ENCODE measurements at places on chromosomes 2 and 18.

DNA sequence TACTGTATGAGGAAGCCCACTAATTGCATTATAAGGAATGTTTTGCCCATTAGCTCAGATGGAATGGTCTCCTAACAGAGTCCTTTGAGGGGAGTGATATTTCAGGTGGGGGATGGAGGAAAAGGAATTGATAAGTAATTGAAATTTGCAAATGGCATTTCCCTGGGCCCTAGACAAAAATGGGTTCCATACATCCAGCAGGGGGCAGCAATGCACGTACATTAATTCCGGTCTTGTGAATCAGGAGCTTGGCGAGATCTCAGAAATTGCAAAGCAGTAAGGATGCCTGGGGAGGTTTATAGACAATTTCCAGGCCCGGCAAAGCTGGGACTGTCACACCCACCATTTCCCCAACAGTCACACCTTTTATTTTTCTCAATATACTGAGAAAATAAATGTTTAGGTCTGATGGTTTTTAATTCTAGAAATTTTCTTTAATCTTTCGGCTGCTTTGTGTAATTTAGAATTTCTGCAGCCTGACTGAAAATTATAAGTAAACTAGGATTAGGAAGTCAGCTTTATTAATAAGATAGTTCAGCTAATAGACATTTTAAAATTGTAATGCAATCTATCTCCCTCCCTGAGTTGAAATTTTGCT lies 122.8 kb downstream of the LYPD1 start:
- peak; percentile 18 for DNase-seq

DNA sequence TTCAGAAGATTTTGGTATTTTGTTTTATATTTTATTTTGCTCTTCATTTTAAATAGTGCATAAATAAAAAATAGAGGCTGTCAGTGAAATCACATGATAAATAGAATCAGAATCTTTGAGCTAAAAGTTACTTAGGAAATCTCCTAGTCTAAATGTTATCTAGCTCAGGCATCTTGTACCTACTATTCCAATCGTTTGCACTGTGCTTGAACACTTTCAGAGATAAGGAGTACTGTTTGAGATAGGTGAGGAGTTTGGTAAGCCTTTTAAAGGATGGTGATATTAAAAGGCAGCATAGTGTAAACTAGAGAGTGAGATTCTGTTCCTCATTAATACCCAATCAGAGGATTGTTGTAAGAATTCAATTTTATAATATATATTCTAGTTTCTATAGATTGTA lies 157.2 kb upstream of the MYO3B start:
- no peak for DNase-seq

DNA sequence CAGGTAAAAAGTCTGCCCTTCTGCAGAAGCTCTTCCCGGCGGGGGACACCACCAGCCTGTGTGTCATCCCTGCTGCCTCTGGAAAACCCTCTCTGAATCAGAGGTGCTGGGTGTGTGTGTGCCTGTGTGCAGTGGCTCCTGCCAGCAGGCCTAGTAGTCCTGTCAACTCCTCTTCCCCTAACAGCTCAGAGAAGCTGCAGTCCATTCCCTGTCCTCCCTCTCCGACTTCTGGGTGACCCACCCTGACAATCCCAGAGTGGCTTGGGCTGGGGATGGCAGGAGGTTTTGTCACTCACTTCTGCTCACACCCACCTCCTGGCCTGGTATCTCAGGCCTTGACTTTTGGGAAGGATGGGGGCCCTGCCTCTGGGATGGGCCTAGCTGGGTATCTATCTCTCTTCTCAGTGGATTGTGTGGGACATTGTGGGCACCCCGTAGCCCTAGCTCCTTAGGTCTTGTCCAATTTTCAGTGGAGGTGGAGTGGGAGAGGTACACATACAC lies 2.3 kb downstream of the WNT10A start:
- DNase-seq: no peak

DNA sequence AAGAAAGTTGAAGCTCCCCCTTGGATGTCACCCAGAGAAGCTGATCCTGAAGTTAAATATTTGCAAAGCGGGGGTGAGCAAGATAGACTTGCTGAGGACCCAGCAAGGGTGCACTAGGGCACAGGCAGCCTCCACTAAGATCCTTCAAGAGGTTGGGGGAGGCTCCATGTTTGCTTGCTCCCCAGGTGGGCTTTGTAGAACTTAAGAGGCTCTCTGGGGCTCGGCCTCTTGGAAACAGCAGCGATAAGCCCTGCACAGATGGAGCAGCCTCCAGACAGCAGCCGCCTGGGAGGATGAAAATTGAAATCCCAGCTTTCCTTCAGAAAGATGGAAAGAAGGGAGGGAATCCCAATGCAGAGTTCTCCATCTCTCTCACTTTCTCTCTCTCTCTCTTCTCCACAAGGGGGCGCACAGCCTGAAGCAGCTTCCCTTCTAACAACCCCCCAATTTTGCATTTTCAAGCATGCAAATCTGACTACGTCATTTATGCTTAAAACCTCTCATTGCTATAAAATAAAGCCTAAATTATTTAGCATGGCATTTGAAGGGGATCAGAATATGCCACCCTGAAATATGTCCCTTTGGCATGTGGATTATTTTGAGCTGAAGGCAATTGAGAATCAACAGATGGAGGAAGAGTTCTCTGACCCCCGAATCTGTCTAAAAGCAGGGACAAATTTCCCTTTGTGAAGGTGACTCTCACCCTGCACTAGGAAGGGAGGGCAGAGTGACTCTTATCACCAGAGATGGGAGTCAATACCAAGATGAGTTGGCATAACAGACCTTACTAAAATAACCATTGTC lies 185.7 kb upstream of the KLHL29 start:
- DNase-seq: no peak

DNA sequence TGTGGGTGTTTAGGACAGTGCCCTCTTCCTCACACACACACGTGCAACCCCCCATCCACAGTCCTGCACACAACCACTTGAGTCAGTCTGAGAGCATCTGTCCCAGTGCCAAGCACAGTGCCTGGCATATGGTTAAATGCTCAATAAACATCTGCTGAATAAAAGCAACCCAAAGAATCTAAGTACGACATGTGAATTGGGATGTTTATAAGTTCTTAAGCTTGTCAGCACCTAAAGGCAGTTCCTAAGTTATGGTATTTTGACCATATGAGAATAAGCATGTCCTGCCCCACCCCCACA lies 37.8 kb downstream of the CAPN13 start:
- DNase-seq: no peak

DNA sequence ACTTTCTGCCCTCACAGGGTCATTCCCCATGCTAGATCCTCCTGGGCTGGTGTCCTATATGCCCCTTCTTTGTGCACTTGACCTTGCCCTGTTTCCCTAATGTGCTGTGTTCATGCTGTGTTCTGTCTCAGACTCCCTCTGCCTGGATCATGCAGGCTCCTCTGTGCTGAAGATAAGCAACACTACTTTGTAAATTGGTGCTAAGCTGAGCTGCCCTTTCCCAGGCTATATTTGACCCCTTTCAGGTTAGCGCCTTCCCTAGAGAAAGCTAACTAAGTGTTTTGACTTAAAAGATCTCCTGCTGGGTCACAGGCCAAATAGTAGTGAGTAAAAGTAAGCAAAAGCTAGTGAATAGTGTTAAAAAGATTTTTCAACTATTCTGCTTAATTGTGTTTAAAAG lies 257.2 kb upstream of the RGPD4 start:
- no peak for DNase-seq

GRCh38 chr2:173865971-173866873 lies 99.0 kb downstream of the SP3 start:
- DNase-seq: no peak

DNA sequence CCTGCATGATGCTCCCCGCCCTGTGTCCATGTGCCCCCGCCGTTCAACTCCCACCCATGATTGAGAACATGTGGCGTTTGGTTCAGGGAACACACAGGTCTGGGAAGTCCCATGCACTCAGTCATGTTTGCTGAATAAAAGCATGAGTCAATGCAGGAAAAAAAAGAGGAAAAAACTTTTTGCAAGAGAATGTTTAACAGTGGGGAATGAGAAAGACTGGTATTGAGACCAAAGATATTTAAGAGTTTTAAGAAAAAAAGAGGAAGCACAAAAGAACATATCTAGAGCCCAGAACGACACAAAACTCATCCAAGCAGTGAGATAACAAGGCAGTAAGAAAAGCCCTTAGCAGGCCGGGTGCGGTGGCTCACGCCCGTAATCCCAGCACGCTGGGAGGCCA lies 279.2 kb upstream of the THSD7B start:
- DNase-seq: no peak

- no peak for DNase-seq
These were observed 20.9 kb downstream of the TWIST2 start for GRCh38 chr2:238868616-238869292.

- no peak for DNase-seq
These were observed 59.7 kb upstream of the ADAM23 start for GRCh38 chr2:206383669-206384068.

DNA sequence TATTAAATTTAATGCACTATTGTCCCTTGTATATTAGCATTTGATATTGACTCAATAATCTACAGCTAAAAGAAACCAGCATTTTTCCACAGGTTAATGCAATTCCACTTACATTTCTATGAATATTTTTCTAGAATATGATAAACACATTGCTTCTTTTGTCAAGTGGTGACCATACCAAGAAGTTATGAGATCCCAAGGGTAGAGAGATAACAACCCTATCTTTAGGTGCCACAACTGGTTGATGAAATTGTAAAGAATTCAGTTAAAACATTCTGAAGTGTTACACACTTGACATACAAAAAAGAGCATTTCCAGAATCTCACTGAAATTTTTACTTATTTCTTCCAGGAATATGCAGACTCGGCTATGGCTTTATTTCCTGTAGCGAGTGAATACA lies 56.0 kb downstream of the ABCG8 start:
- no peak for DNase-seq

GRCh38 chr2:221731432-221732145 lies 159.5 kb upstream of the EPHA4 start:
- no peak for DNase-seq

- no peak for DNase-seq
These were observed 288.5 kb downstream of the PDE11A start for GRCh38 chr2:177783835-177784744.

- no peak for DNase-seq
These were observed 183.1 kb upstream of the CCDC68 start for GRCh38 chr18:55142410-55142809.

DNA sequence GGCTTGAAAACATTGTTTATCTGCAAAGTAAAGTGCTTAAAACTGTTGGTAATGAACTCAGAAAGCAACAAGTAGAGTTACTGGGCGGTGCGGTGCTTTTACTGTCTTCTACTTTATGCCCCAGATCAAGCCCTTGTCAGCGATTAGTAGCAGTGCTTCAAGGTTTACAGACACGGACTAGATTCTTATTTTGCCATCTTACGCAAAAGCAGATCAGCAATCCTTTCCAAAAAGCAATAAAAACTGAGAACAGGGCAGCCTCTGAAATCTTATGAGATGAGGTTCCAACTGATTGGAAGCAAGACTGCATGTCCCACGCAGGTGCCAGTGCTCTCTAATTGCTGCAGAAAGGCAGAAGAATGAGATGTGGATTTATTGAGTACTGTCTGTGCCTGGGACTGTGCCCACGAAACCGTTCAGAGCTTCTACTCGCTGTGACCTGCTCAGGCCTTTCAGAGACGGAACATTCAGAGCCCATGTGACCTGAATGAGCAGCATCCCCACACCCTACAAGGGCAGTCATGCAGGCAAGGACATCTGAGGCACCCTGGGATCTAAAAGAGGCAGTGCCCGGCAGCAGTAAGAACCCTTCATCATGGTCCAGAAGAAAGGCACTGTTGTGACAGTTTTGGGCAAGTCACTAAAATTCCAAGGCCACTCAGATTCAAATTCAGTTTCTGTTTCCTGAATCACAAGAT lies 15.7 kb downstream of the COL4A3 start:
- DNase-seq: no peak

DNA sequence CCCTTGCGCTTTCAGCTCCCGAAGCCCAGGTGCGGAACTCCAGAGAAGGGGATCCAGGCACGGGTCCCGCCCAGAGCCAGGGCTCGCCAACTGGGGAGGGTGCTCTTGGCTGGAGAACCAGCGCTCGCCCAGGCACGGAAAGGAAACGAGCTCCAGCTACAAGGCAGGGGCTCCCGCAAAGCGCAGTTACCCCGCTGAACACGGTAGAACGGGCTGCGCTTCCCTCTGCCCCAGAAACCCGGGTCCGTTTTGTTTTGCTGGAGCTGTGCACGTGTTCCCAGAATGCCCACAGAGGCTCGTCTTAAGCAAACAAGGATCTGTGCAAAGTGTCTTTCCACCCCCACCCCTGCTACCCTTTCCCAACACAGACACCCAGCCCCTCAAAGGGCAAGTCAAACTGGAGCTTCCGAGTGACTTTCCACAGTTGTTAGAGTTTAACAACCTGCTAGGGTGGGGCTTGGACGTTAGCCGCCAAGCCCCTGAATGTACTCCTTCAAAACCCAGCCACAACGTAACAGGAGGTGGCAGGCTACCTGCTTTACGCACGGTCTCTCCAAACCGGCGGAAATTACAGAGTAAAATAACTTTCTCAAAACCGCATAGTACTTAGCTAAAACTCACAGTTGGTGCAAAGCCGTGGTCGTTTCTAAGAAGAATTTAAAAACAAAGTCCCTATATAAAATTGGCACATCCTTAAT lies 775 bp downstream of the RNF125 start:
- peak; percentile 31 for DNase-seq

- DNase-seq: no peak
These were observed 202.3 kb downstream of the ALPK2 start for GRCh38 chr18:58426611-58427010.

- no peak for DNase-seq
These were observed 573.9 kb upstream of the SALL3 start for GRCh38 chr18:78405763-78406162.

DNA sequence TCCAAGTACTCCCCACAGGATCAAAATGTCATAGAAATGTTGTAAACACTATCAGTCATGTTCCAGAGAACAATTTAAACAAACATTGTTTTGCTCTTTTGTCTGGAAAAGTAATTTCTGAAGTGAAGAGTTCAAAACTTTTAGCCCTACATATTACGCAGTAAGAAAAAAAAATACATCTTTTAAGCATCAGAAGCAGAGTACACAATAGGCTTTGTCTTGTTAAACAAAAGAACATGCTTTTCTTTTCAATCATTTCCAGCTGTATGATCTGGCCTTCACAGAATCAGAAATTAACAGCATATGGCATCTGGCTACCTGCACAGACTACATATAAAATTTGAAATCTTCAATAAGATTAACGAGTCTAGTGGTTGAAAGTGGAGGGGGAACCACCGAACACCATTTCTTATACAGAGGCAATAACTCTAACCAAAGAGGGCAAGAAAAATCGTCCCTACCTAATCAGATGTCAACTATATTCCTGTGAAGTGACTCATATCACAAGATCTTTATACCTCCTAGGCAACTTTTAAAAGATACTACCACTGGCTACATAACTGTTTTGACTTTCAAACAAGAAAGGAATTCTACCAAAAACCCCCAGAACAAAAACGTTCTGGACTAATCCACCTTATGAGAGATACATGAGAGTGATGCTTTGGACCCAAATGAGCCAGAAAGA lies 149.3 kb downstream of the EXOC6B start:
- no peak for DNase-seq

DNA sequence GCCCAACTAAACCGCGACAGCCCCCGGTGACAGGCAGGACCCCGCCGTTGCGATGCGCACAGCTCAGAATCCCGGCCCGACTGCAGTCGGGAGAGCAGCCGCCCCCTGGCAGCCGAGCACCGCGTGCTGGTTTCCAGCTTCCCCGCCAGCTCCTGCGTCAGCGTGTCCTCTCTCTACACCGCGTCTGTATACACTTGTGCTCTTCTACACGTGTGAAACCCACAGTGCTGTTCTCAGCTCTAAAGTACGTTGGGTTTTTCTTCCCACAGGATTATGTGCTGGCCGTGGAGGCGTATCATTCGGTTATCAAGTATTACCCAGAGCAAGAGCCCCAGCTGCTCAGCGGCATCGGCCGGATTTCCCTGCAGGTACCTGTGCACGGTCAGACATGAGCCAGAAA lies 54.0 kb downstream of the ADI1 start:
- no peak for DNase-seq

- no peak for DNase-seq
These were observed 16.6 kb downstream of the INO80D start for GRCh38 chr2:206069417-206069816.

Measured in bone marrow (tissue), 2 donors.